ENCODE measurements at places on chromosomes 3 and 15. TPM values are rescaled to one million over a fixed set of nuclear protein-coding genes. Genes with fewer than 3 reads are reported as not detected.

Gene BLM
- total RNA-seq: 13.6 TPM

Gene NPTN
- total RNA-seq: 141 TPM

Gene FETUB
- total RNA-seq: not detected

Gene CHRNA7
- total RNA-seq: 12.7 TPM

Gene ITGB5
- total RNA-seq: 55.4 TPM

Gene GABRB3
- total RNA-seq: 141 TPM

Gene FMN1
- 2.1 TPM for total RNA-seq

Gene GXYLT2
- total RNA-seq: 6.0 TPM

Gene SERPINI2
- total RNA-seq: 3.7 TPM

Gene EOGT
- 15.5 TPM for total RNA-seq

Gene DLG1
- total RNA-seq: 105 TPM

Gene CCR8
- total RNA-seq: not detected

Gene MYLK
- total RNA-seq: 13.6 TPM

Gene CYP11A1
- 0.23 TPM for total RNA-seq

Gene CD80
- total RNA-seq: under 0.01 TPM

Gene SEC62
- total RNA-seq: 144 TPM

Gene GNAT1
- not detected for total RNA-seq

Gene MELTF
- total RNA-seq: 5.8 TPM

Gene PGBD4
- 5.3 TPM for total RNA-seq

Gene ANKRD63
- total RNA-seq: 2.3 TPM

Gene THRB
- 11.1 TPM for total RNA-seq

Gene SLC12A8
- 5.8 TPM for total RNA-seq

Gene BUB1B
- 22.6 TPM for total RNA-seq

Gene PCYT1A
- total RNA-seq: 35.8 TPM

Gene IL17RB
- total RNA-seq: 9.0 TPM

Gene RLBP1
- total RNA-seq: 0.69 TPM

Gene SV2B
- 30.2 TPM for total RNA-seq

Gene ADCY5
- total RNA-seq: 58.6 TPM
